ENCODE measurements at places on chromosomes 7 and 10. TPM values are rescaled to one million over a fixed set of nuclear protein-coding genes. Genes with fewer than 3 reads are reported as not detected.

DNA sequence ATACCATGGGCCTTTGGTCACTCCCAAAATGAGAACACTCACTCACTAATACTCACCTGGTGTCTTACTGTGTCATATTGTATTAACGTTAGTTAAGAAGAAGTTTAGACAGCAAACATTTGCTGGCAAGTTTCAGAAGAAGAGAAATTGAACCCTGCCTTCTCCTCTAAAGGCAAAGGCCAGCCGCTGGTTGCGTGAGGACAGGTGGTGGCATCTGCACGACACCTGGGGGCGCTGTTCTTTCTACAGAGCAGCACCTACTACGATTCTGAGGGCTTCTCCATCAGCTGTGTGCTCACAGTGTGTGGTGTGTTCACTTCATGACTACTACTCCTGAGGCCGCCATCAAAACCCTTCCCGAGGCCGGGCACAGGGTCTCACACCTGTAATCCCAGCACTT is 17.9 kb upstream of the CLEC2L start:
- DNase-seq = no peak

GRCh38 chr10:73819081-73819480 is 7.7 kb upstream of the NDST2 start:
- no peak for DNase-seq

DNA sequence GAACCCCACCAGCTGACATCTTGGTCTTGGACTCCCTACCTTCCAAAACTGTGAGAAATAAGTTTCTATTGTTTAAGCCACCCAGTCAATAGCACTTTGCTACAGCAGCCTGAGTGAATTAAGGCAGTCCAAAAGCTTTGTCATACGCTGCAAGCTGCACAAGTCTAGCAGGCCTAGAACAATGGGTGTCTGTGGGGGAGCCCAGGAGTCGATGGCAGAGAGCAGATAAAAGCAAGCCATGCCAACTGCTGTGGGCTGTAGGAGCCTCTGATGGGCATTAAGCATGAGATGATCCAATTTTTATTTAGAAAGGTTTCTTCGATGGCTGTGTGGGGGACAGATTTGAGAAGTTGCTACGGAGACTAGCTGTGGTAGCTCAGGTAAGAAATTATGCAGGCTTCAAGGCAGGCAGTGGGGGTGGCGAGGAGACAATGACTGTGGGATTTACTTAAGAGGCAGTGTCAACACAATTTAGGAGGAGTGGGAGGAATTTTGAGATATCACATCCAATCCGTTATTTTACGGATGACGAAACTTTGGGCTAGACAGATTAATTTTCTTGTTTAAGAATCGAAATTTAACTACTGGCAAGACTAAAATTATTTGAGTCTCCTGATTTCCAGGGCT is 110.4 kb downstream of the NRCAM start:
- no peak for DNase-seq

Gene OR13A1
- total RNA-seq = not detected

Gene H2BK1
- total RNA-seq = not detected

Gene PPP1R9A
- 22.8 TPM for total RNA-seq
